ENCODE measurements at places on chromosomes 4 and X.

DNA sequence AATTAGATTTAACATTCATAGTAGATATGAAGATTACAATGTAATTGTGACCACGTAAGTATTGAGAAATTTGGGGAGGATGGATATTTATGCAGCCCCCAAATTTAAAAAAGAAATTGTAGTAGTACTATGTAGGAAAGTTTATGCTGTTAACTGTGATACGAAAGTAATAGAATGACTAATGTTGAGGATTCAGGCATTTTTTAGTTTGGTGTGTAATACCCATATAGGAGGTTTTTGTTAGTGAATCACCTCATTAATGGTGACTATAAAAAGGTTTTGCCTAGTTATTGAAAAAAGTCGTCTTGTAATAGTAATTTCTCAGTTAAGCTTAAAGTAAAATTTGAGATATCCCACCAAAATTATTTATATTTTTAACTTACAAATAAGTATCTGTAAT lies 67.2 kb downstream of the SMARCAD1 start:
- peak; percentile 57 for DNase-seq

GRCh38 chr4:109574931-109575804 lies 15.1 kb downstream of the MCUB start:
- no peak for DNase-seq

DNA sequence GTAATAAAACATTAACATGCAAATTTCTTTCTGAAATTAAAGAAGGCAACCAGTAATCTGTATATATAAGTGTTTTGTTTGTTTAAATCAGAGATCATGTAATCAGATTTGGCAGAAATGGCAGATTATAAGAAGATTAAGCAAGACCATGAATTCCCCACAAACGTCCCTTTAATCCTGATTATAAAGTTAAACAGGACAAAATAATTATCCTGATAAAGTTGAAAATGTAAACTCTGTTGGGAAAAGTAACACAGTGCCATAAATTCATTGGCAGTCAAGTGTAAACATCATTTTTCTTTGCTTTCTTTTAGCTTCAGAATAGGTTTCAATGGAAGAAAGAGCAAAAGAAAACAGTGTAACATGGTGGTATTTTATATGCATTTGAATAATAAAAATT lies 256.3 kb downstream of the KCNIP4 start:
- DNase-seq: no peak

DNA sequence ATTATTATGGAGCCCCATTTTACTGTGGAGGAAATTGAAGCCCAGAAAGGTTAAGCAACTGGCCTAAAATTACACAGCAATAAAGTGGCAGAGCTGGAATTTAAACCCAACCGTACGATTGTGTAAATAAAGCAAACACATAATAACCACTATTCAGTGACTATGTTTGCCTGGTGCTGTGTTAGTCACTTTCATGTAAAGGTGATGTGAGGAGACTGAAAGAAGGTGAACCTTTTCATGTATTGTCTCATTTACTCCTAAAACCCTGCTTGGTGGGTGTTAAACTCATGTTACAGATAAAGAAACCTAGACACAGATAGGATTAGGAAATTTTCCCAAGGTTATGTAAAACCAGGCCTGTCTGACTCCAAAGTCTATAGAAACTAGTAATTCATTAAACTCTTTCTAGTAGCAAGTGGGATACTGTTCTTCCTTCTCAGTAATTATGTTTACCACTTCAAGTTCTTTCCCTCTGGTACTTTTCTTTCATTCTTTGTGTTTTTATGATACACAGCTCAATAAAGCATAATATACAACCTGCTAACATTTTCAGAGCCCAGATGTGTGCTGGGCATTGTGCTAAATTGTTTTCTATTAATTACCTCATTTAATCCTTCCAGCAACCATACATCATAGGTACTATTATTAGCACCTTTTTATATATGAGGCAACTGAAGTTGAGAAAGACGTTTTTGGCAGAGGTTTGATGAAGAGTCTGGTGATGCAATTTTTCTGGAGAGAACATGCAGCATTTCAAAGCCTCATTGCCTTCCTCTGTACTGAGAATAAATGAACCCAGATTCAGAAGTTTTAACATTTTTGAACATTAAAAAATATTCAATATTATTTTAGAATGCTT lies 202.7 kb downstream of the SPRY1 start:
- no peak for DNase-seq

GRCh38 chr4:77805840-77806239 lies 13.3 kb downstream of the CNOT6L start:
- no peak for DNase-seq

DNA sequence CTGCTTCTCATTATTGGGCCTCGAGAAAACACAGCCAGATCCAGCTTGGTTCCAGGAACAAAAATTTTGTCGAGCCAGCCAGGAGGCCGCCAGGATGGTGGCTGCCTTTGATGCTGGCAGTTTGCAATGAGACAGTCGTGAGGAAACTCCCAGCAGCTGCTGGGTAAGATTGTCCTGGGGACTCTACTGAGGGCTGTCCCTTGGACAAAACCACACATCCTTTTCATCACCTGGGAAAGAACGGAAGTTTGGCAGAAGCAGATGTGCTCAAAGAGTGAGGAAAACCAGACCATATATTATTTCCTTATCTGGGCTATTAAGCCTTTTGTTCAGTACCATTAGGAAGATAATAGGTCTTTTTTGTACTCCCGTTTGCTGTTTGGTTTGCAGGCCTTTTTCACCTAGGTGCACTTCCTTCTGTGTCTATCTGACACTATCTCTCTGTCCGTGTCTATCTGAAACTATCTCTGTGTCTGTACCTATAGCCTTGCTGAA lies 13.4 kb upstream of the PAPSS1 start:
- no peak for DNase-seq

GRCh38 chrX:2500091-2500802 lies 529 bp downstream of the DHRSX start:
- DNase-seq: peak; percentile 54
